Stimulated activated CD4-positive, alpha-beta T cell treated with anti-CD3 and anti-CD28 coated beads, Interleukin-4, amount 100 ng/mL, for 4 hours (primary cell): ENCODE measurements at places on chromosomes 2 and 18.

DNA sequence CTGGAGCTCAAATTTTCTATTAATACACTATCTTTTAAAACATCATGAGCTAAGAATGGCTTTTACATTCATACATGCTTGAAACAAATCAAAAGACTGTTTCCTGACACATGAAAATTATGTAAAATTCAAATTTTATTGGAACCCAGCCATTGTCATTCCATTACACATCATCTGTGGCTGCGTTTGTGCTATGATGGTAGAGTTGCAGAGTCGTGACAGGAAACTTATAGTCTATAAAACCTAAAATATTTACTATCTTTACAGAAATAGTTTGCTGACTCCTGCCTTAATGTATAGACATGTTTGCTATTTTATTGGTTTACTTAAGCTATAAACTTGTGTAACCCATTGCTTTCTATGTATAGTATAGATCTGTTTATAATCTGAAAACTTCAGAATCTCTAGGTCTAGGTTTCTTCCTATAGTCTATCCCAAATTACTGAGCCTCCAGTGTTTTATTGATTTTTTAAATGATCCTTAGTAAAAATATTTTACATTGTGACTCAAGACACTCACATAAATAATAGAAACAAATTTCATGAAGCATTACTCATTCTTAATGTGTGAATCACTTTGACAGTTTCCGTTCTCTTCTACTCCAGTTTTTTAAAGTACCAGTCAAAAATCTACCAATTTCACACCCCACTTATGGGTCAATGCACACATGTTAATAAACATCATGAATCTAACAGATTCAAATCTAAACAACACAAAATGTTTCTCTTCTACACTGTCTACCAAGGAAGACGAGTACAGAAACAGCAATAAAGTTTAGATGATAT, 26.4 kb upstream of the MRPL19 start:
- no peak for DNase-seq

DNA sequence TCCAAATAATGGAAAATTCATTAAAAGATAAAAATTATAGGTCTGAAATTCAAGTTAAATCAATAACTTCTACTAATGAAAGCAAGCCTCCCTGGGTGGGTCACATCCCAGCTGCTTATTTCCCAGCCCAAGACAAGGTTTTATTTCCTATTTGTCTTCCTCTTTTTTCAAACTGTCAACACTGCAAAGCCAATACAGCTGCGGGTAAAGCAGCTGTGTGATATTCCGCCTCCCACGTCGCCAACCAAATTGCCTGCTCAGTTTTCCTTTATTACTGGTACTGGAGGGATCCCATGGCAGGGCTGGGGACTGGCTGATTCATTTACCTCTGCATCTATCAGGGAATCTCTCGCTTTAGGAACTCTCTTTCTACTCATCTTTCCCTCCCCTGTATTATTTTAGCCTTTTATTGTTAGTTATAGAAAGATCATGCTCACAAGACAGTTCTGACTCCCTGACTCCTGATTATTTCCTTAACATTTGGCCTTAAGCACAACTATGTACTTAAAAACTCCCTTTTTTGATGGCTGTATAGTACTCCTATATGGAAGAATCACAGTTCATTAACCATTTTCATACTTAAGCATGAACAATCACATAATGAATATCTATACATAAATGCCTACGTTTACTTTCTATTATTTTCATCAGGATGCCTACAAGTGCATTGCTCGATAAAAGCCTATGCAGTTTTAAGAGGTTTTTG, 253.1 kb downstream of the CDCA7 start:
- DNase-seq: no peak

DNA sequence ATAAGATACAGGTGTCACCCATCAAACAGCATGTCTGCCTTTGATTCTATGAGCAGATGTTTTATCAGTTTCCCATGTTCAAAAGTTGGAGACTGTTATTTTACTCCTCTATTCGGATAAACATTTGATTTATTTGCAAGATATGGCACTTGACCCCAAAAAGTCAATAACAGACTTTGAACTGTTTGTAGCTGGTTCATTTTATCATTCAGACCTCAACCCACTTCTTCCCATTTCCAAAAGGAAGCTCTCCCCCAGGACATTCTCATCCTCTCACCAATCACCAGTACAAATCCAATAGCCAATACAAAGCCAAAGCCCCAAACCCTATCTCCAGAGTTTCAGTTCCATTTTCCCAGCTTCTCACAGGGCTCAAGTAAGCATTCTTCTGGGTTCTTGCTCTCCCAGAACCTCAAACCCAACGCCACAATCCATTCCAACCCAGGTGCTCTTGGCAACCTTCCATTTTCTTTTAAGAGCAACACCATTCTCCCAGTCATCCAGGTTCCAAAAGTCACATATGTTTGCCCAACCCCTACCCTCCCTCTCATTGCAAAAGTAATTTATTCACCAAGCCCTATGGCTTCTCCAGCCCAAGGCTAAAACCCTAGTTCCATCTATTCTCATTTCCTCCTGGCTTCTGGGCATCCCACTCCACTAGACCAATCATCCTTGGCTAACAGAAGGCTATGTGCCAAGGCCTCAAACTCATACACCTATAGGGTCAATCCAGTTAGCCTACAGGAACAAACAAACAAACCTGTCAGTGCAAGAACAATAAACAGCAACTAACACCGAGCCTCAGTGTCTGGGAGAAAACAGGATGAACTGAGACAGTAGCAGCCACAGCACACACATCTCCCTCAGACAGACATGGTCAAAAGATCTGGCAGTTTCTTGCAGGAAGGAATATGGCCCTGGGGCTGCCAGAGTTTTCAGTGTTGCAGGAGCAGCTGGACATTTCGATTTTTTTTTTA, 9.2 kb downstream of the ACVR1 start:
- DNase-seq: no peak

DNA sequence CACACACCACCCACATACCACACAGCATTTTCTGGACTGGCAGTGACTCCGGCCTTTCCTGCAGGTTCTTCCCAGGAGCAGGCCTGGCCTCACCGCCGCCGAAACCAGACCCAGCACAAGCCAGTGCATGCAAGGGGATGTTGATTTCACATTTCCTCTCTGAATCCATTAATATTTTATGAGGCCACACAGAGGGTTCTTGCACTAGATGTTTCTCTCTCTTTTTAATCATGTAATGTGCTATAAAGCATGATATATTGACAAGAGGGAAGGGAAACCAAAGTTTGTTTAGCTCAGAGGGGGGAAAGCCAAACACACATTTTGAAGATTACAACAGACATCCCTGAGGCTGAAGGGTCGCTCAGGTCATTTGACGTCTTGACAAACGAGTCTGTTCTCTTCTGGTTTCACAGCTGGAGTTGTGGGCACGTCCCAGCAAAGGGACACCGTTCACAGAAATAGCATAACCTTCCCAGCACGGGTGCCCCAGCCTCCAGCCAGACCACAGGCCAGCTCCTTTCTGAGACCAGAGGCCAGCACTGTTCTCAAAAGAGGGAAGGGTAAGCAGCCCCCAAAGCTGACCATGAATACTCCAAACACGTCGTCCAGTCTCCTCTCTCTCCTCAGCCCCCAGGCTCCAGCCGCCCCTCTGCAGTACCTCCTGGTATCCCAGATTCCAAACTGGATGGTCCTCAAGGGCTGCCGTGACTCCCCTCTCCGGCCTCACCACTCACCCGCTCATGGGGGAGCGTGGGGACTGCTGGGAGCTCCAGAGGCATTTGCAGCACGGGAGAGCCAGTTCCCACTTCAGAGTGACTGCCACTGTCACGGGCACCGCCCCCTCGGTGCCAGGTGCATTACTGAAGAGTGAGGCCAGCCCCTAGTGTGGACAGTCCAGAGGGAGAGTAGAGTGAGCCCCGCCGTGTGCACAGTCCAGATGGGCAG, 340.3 kb upstream of the SALL3 start:
- no peak for DNase-seq

DNA sequence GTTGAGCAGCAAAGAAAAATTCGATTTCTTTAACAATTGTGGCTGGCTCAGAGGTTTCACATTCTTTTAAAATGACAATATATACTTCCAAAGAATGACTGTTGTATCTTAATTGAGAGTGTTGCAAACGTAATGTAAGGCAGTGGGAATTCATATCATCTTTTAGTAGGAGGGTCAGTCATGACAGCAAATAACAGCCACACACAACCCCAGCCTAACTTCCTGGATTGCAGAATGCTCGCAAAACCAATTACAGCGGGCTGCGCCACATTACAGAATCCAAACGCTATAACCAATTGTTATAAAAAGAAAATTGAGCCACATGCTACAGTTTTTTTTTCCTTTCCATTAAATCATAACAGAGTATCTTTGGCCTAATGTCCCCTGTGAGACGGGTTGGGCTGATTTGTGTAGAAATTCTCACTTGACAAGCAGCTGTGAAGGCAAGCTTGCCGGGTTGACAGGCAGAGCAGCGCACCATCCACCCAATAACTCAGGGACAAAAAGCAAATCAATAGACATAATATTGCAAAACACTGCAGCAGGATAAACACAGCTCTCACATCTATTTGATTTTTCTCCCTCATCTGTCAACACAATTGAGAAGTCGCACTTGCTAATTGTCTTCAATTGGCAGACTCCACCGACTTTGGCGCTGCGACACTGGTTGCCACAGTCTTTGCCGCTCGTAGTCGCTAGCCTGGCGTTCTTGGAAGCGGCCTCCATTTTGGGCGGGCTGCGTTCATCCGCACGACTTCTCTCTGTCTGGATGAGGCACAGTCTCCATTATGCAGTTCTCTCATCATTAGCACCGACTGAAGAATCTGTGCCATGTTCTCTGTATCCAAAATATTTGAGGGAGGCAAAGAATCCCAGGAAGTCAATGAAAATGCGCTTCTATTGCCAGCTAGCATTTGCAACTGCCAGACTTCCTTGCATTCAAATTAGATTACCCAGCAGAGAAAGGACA, 95.0 kb upstream of the CCDC68 start:
- no peak for DNase-seq

- DNase-seq: no peak
Observed at GRCh38 chr2:25639696-25640095, 33.7 kb downstream of the DTNB start.

GRCh38 chr18:59516356-59517155, 157.5 kb upstream of the LMAN1 start:
- DNase-seq: no peak

GRCh38 chr2:36892805-36893204, 73.5 kb downstream of the STRN start:
- no peak for DNase-seq
